ENCODE measurements at places on chromosomes 3 and 15.
A peak's percentile ranks its signal among the peaks of the same experiment; 100 is the strongest.

DNA sequence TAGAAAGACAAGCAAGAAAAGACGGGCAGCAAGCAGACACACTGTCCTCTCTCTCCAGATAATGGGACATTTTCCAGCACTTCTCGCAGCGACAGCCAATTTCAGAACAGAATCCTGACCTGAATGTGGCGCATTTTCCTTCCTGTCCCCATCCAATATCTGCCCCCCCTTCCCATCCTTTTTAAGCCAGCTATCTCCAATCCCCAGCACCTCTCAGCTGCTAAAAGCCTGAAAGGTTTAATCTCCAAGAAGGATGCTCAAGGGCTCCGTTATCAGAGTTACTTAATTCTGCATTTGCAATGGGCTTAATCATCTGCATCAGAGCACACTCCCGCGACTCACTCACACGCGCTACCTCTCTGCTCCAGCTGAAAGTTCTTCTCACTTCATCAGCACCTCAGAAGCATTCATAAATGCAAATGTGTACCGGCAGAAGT is 50.5 kb downstream of the SRGAP3 start:
- DNase-seq, result no peak

DNA sequence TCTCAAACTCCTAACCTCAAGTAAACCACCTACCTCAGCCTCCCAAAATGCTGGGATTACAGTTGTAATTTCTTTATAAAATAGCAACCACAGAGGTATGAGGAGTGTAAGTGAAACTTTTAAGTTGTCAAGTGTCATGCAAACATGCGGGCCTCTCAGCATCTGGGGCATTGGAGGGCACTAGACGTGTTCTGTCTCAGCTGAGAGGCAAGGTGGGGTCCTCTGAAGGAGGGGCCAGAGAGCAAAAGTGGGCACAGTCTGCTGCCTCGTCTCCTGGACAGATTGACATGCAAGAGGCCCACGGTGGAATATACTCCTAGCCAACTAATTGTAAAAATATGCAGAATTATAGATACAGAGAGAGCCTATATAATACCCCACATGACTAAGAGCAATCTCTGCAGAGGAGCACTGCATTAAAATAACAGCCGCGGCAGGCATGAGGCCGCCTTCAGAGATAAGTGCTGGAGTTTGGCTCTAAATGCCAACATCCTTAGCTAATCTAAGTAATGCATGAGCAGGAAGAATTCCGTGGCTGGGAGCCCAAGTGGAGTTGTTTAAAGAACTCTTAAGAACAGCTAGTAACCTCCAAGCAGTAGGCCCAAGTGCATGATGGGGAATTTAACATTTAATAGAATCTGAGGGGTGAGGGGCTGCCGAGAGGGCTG is 87.8 kb upstream of the RNU6-1 start:
- peak; percentile 55 for DNase-seq

GRCh38 chr3:190676481-190676880 is 162.6 kb downstream of the IL1RAP start:
- DNase-seq, result no peak

- no peak for DNase-seq
These were observed 146.1 kb downstream of the DPH6 start for GRCh38 chr15:35399901-35400300.

DNA sequence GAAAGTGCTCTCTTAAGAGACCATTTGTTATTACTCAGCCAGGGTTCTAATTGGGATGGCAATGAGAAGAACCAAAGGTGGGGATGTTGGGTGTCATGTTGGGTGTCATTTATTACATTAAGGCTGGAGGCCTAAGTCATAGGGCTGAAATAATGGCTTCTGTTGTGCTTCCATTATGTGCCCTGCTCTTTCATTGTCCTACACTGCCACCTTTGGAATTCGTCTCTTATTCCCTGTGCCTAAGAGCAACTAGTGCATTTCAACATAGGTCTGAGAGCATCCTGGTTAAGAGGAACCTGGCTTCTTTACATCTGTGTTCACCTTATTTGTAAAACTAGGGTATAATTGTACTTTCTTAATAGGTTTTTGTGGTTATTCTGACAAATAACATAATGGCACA is 32.2 kb downstream of the RIOX2 start:
- no peak for DNase-seq

DNA sequence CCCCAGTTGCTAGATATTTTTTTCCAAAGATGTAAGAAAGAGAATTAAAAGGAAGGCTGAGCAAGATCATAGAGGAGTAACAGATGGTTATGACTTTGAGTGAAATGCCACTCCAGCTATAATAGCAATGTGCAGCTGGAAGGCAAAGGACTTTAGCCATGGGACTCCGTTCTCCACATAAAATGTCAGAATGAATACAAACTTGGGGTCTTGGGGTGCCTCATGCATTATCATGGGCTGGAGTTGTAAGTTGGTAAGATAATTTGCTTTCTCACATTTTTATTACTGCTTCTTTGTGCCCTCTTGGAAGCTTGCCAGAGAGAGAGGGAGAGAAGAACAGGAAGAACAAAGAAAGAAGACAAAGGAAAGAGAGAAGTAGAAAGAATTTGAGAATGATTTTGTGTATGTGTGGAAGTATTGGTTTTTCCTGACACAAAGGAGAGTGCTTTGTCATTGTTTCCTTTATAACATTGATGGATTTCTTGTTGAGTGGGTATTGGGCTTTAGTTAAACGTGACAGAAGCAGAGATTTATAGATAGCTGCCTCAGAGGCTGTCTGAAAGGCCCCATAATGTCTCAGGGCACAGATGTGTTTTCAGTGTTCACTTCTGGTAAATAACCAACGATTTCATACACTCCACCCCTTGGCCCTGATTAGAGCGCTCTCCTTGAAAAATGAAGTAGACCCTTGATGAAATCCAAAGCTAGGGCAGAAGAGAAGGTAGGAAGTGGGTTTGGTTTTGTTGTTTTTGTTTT is 715.3 kb downstream of the NR2F2 start:
- no peak for DNase-seq

DNA sequence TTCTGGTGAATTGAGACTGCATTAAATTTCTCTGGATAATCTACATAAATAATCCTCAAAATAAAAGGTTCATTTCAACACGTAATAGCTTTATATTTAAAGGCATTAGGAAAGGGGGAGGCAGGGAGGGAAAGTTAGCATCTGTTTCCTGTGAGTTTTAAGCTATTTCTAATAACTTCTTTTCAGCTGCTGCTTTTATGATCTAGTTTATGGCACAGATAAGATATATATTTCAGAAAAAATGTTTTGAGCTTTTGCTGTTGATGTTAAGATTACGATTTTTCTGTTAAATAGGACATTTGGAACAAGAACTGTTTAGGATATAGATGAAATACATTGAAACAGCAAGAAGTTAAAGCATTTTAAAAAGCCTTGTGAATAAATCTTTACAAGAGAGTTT is 30.0 kb downstream of the UBE2E1 start:
- no peak for DNase-seq

DNA sequence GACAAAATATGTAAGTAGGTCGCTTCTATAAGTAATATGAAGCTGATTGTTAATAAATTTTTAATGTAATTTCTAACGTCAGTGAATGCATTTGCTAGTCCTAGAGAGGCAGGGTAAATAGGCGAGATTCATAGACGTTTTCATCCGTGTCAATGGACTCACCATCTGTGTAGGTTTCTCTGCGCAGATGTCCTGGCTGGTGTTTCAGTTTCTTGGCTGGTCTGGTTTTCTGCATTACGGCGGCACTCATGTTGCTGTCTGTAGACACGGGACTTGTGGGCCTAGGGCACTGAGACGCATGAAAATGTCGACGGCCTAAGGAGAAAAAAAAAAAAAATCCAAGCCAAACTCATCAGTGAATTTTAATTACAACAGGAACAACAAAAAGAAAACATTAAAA is 1153.3 kb downstream of the ROBO1 start:
- no peak for DNase-seq

DNA sequence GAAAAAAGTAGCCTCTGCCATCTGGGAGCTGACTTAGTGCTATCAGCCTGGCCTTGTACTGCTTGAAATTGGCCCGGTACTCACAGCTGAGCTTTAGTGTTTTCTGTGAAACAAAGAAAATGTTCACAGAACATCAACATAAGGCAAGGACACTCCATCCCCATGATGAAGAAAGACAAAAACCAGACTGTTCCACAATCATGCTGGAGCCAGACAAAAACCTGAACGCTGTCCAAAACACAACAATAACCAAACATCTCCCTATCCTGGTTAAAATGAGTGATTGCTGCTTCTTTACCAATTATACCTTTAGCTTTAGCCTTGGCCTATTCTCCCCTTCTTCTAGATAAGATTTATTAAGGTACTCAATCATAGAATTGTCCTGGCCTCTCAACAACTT is 153.9 kb downstream of the CPNE4 start:
- no peak for DNase-seq

DNA sequence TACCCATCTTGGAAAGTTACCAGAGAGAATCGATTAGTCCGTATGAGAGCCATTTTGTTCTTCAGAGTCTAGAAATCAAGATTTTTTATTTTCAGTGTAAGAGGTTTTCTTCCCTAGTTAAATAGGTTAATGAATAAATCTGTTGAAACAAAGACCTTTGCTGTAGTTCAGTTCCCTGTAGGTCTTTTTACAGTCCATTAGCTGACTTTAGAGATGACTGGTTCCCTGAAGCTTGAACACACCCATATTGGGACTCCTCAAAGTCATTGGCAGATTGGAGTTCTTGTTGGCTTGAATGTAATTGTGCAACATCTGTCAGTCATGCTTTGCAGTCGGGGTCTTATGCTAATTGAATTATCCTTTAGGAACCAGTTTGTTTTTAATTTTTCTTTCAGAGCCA is 45.3 kb downstream of the SEMA6D start:
- no peak for DNase-seq

DNA sequence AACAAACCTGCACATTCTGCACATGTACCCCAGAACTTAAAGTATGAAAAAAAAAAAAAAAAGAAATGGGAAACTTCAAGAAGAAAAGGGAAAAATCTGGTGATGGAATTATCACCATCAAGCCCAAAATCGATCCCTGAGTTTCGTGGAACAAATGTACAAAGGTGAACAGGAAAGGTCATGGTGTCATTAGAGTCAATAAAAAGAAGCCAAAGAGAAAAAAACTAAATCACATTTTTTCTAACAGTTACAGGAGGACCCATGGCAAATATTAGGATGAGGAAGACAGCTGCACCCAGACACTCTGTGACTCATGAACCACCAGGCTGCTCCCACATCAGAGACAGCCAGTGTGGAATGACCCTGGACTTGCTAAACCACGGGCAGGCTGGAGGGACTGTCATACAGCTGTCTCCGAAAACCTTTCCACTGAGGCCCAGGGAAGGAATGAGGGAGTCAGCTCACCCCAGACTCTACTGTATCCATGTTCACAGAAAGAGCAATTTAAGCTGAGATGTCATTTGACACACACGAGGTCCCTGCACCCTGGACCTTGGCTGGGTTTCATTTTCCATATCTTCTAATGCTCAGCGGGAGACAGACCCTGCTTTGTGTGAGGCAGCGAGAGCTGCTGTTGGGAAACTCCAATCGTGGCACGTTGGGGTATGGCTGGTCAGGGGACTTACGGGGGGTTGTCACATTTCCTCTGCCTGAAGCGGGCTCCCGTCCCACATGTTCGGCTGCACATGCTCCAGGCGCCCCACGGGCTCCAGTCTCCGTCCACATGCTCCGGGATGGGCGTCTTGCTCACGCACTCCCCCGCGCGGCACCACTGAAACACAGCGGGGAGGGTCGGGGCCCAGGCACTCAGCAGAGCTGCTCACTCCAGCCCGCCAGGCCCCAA is 210.2 kb downstream of the ADAMTS17 start:
- DNase-seq, result peak; percentile 64

GRCh38 chr3:106332884-106333283 is 464.1 kb upstream of the CBLB start:
- DNase-seq, result no peak

DNA sequence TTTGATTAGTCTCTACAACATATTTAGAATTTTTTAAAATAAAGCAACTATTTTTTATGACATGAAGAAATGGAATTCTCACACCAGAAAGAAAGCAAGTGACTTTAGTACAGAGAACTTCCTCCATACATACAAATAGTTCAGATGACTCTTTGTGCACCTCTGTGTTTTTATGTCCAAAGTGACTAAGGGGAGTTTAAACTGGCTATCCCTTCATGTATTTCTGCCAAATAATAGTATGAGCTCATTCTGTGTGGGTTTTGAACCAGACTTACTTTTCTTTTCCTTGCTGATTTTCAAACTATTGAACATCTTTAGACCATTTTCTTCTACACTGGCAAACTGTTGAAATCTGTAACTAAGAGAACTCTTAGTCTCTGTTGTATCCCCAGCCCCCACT is 196.3 kb downstream of the EPHA3 start:
- DNase-seq, result no peak

- DNase-seq, result no peak
These were observed 72.8 kb upstream of the PLCL2 start for GRCh38 chr3:16811950-16812349.

DNA sequence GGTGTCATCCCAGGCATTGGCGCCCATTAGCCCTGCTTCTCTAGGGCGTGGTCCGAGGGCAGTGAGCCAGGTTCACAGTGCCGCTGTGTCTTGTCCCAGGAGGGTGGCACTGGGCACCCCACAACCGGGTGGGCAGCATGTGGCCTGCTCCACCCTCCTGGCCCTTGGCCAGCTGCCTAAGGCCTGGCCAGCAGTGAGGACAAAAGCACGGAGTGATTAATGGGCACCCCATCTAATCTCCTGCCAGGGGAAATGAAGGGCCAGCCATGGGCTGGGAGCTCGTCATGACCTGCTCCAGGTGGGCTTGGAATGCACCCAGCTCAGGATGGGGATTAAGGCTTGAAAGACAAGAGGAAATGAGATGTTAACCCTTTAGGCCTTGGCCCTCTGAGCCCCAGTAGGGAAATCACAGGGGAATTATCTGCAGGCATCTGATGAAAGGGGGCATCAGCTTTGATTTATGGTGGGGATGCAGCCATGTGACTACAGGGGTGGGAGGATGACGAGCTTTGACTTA is 5.2 kb downstream of the THSD4 start:
- no peak for DNase-seq

DNA sequence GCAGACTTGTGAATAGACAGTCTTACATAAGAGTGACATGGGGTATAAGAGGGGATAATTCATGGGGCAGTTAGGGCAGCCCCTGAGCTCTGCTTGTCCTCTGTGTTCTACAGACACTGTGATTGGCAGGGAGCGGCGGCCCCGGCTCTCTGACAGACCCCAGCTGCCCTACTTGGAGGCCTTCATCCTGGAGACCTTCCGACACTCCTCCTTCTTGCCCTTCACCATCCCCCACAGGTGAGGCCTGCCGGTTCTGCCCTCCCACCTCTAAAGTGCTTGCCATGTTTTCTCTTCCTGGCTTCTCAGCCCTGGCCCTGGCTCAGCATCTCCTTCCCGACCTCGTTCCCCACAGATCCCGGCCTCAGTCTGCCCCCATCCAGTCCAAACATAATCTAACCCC is 3.4 kb downstream of the CYP1A2 start:
- DNase-seq, result no peak

Data from femur (tissue), 1 donor.